Immature natural killer cell (primary cell): ENCODE measurements at places on chromosomes 16 and 17. TPM values are rescaled to one million over a fixed set of nuclear protein-coding genes. Genes with fewer than 3 reads are reported as not detected.

ITGB3 gene
- polyA plus RNA-seq, result not detected

EXOC3L1 gene
- not detected for polyA plus RNA-seq

PIPOX gene
- polyA plus RNA-seq, result 1.6 TPM

KRTAP4-3 gene
- polyA plus RNA-seq, result not detected

PDF gene
- polyA plus RNA-seq, result 10.0 TPM

TBC1D3K gene
- polyA plus RNA-seq, result not detected

PDIA2 gene
- polyA plus RNA-seq, result not detected

CDC6 gene
- 0.81 TPM for polyA plus RNA-seq

- DNase-seq, result no peak
Observed at GRCh38 chr17:8210761-8211458, 535 bp upstream of the AURKB start.

DNA sequence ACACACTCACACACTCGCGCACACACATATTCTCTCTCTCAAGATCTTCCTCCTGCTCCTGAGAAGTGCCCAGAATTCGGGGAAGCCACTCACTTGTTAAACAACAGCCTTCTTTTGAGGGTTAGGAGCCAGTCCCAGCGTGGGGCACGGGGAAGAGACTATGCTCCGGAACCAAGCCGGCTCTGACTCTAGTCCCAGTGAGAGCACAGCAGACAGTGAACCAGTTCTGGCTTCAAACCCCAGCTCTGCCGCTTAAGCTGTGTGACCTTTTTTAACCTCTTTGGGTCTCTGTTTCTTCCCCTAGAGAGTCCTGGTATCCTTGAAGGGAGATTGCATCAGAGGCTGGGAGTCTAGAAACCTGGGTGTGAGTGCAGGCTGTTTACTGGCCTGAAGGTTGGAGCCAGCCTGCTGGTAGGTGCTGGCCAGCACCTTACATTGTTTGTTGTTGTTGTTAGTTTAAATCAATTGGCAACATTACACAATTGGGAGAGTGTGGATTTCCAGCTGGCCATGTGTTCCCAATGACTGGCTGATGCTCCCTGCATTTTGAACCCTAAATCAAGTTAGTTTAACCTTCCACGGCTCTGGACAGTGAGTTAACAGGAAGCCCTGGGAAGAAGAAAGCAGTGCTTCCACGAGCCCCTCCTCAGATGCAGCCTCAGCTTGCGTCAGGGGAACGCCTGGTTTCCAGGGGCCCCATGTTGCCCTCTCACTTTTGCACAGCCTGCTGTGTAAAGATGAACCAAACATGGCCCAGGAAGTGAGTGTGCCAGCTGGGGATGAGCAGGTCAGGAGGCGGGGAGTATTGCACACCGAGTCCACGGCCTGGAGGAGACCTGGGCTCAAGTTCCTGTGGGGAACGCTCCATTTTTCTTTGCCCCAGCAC lies 71.5 kb downstream of the GAS7 start:
- no peak for DNase-seq

- DNase-seq, result no peak
Observed at GRCh38 chr17:12568358-12569251, 97.1 kb upstream of the MYOCD start.

DNA sequence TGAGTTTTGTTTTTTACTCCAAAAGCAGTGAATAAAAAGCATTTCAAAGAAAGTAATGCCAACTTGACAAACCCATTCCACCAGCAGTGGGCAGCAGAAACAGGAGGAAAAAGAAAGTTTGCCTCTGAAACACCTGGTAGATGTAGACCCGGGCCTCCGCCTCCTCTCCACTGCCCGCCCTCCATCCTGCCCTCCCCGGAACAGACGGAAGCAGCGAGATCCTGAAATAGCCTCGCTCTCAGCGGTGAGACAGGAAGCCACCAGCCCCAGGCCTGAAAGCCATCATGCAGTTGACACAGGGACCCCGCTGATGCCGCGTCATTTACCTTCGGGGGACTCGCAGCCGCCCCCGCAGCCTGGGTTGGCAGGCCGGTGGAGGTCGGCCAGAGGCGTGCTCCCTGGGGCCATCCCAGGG lies 67.8 kb downstream of the C16orf78 start:
- peak; percentile 37 for DNase-seq

GRCh38 chr17:47959825-47960655 lies 2.4 kb upstream of the PRR15L start:
- no peak for DNase-seq

GRCh38 chr17:80916246-80916645 lies 75.4 kb upstream of the CHMP6 start:
- no peak for DNase-seq

DNA sequence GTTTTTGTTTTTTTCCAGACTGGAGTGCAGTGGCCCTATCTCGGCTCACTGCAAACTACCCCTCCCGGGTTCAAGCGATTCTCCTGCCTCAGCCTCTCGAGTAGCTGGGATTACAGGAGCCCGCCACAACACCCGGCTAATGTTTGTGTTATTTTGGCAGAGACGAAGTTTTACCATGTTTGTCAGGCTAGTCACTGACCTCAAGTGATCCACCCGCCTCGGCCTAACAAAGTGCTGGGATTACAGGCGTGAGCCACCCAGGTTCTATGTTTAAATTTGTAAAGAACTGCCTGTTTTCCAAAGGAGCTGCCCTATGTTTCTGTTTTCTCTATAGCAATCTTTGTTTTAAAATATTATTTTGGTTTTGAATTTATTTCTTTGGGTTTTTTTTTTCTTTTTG lies 13.8 kb upstream of the C16orf87 start:
- no peak for DNase-seq

GRCh38 chr16:14300705-14301168 lies 229.6 kb downstream of the MRTFB start:
- no peak for DNase-seq

GRCh38 chr17:57286399-57287105 lies 30.2 kb downstream of the MSI2 start:
- no peak for DNase-seq

DNA sequence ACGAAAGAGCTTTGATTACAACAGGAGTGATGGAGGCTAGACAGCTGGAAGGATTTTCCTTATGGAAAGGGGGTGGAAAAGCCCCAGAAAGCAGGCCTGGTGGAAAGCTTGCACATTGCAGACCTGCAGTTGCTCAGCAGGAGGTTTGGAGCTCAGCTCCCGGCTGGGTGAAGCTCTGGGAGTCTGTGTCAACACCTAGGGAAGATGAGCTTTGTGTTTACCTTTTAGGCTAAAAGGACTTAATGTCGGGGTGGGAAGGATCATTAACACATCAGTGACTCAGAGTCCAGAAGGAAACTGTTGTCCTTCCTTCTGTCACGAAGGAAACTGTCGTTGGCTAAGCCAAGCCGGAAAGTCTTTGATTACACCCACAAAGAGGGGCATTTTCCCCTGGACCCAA lies 48.2 kb downstream of the RAP1GAP2 start:
- no peak for DNase-seq

DNA sequence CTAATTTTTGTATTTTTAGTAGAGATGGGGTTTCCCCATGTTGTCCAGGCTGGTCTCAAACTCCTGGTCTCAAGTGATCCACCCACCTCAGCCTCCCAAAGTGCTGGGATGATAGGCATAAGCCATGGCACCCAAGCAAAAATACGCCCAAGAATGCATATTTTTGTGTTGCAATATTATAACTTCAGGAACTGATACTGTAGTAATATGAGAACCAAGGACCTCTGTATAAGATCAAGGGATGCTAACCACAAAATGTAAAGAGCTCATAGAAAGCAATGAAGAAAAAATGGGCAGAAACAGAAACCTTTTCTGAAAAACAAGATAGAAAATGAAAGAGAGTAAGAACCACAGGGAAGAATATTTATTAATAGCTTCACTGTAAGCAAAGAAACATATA lies 183.6 kb upstream of the RPL38 start:
- DNase-seq, result no peak

GRCh38 chr17:2631211-2631610 lies 37.8 kb downstream of the PAFAH1B1 start:
- DNase-seq, result no peak

DNA sequence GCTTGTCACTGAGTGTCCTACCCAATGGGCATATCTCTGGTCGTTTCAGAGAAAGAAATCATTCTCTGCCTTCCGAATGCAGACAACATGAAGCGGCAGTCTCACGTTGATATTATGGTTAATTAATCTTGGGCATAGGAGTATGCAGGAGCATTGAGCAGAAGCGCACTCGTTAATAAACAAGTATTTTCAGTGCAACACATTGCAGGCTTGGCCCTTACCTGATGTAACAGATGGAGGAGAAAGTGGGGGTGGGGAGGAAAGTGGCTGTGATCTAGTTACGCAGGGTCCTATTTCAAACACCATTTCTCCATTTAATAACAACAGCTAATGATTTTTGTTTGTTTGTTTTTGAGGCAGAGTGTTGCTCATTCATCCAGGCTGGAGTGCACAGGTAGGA lies 414.0 kb upstream of the RBFOX1 start:
- no peak for DNase-seq

GRCh38 chr17:47847341-47848197 lies 3.4 kb downstream of the SP6 start:
- DNase-seq, result no peak

- DNase-seq, result no peak
Observed at GRCh38 chr17:57020208-57020607, 42.3 kb downstream of the SCPEP1 start.

- DNase-seq, result no peak
Observed at GRCh38 chr17:79559111-79559887, 51.6 kb downstream of the RBFOX3 start.

GRCh38 chr17:21425736-21426135 lies 49.6 kb downstream of the KCNJ12 start:
- DNase-seq, result no peak

DNA sequence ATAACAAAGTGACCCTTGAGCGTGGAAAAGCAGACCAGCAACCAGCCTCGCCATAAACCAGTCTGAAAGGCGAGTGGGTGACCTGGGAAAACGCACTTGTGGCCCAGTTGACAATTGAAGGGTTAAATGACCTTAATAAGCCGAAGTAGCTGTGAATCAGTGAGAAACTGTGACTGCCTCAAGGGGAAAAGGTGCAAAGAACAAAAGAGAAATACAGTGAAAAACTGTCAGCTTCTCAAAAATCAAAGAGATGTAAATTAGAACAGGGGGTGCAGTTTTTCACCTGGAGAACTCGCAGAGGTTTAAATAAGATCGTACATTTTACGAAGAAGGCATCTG lies 124.1 kb downstream of the CMIP start:
- DNase-seq, result no peak

DNA sequence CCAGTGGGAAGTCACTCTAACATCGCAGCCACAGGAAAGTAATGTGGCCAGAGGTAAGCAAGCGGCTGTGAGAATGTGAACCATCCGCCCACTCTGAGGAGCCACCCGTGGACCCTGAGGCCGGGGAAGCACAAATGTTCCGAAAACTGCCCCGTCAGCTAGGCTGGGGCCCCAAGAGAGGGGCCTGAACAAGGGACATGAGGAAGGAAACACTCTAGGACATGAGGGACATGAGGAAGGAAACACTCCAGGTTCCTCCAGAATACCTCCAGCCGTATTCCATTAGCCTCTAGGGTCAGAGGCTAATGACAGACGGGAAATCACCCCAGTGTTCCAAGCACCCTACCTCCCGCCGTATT lies 317 bp downstream of the TEFM start:
- no peak for DNase-seq

DNA sequence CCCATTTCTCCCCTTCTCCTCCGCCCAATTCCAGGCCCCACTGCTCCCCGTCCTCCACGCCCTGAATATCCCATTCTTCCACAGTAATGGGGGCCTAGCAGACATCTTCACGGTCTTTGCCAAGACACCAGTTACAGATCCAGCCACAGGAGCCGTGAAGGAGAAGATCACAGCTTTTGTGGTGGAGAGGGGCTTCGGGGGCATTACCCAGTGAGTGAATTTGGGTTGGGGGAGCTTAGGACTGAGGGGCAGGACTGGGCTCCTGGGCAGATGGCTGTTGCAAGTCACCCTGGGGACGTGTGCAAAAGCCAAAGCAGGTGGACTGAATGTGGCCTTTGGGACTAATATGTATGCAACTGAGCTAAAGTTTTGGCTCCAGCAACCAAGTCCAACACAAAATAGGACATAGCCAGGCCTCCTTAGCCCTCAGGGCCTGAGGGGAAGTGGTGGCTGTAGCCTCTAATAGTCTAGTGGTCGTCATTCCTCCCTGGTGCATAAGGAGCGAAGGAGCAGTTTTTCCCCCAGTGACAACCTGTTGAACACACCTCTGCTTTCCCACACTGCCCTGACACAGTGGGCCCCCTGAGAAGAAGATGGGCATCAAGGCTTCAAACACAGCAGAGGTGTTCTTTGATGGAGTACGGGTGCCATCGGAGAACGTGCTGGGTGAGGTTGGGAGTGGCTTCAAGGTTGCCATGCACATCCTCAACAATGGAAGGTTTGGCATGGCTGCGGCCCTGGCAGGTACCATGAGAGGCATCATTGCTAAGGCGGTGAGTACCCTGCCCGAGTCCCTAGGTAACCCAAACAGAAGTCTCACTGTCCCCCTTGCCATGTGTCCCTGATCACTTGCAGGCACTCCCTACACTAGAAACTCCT lies 2.6 kb downstream of the ACADVL start:
- DNase-seq, result no peak

- no peak for DNase-seq
Observed at GRCh38 chr16:58196898-58197313, 1.0 kb downstream of the CSNK2A2 start.

DNA sequence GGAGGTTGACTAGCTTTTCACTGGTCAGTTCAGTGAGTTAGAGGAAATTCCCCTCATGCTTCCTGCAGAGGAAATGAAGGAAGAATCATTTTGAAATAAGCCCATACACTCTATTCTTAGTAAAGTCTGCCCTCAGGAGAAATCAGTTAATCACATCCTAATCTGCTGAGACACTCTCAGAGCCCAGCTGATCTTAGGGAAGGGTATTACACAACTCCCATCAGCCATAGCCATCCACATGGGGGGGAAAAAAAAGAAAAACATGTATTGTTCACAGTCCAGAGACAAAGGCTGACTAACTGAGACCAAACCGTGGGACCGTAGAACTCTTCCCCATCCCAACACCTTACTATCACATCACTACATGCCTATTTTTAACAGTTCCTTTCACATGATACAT lies 722.3 kb downstream of the CDH8 start:
- no peak for DNase-seq
